HFFc6 (cell line): ENCODE measurements at places on chromosomes 13 and 19. TPM values are rescaled to one million over a fixed set of nuclear protein-coding genes. Genes with fewer than 3 reads are reported as not detected.

DNA sequence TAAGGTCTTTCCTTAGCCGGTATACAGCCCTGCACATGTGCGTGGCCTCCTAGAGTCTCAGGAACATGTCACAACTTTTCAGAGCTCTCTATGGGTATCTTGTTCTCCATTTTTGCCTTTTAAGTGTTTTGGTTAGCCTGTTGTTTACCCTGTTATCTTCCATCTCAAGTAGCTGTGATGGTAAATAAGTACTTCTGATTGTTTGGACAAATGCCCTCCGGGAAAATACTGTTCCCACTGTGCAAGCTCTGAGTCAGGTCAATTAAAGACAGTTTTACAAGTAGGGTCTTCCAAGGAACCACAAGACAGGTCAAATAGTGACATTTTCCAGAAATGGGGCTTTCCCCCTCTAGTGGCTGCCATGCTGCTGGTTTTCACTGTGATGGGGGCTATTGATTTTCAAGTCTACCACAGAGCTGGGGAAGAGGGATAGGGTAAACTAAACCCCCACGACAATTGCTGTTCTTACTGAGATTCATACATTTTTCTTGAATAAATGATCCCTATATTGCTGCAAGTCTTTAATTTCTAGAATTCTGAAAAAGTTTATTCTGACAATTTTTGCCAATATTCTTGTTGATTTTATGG, 109.5 kb downstream of the TM9SF2 start:
- DNase-seq: no peak

DNA sequence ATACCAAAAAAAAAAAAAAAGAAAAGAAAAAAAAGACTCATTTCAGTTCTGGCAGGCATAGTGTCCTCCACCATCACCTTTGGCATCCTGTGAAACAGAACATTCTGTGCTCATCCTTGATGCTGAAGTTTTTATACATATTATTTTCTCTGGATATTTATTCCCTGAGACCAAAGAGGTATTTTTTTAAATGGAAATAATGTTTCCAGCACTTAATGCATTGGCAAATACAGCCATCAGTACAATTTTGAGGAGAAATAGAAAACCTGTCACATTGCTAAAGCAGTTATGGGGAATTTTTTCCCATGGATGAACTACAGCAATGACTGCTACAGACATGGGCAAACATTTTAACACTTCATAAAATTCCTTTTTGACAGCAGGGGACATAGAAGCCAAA, 312.4 kb downstream of the DNAJC15 start:
- DNase-seq: no peak

TYK2 gene
- total RNA-seq: 77.6 to 81.7 TPM (median 79.9 TPM) in 3 replicates

DNA sequence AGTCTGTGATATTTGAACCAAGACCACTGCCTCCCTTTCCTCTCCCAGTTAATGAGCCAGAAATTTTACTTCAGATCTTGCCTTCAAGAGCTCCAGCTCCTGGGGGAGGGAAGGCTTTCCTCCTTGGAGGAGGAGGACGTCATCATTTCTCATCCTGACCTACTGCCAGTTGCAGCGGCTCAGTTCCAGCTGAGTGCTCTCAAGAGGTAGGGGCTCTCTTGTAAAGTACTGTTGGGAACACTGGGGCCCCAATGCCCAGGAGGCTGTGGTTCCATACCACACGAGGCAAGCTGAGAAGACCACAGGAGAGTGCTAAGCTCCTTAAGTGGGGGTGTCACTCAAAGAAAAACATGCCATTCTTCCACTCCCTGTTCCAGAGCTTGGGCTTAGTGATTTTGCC, 36.2 kb downstream of the METTL21C start:
- DNase-seq: no peak

GRCh38 chr13:40096357-40096901, 441.0 kb downstream of the COG6 start:
- DNase-seq: no peak

PPM1N gene
- 0.80 to 1.2 TPM (median 1.0 TPM) in 3 replicates for total RNA-seq

GRCh38 chr19:16384688-16385087, 60.1 kb downstream of the KLF2 start:
- DNase-seq: no peak

GRCh38 chr19:50331221-50331993, 2.2 kb upstream of the KCNC3 start:
- DNase-seq: no peak

- no peak for DNase-seq
Measured at GRCh38 chr19:46906221-46906620, 45.4 kb downstream of the ARHGAP35 start.

- no peak for DNase-seq
Measured at GRCh38 chr19:11453468-11454341, 18.3 kb downstream of the PRKCSH start.

DNA sequence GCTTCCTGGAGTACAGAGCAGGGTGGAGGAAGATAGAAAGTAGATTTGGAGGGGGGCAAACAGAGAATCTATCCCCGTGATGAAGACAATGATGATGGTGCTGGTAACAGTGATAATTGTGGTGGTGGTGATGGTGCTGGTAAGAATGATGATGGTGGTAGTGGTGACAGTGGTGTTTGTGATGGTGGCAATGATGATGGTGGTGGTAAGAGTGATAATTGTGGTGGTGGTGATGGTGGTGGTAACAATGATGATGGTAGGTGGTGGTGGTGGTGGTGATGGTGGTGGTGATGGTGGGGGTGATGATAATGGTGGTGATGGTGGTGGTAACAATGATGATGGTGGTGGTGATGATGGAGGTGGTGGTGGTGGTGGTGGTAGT, 169.8 kb downstream of the TSHZ3 start:
- DNase-seq: no peak

- no peak for DNase-seq
Measured at GRCh38 chr13:78319101-78319627, 284.2 kb downstream of the POU4F1 start.

DNA sequence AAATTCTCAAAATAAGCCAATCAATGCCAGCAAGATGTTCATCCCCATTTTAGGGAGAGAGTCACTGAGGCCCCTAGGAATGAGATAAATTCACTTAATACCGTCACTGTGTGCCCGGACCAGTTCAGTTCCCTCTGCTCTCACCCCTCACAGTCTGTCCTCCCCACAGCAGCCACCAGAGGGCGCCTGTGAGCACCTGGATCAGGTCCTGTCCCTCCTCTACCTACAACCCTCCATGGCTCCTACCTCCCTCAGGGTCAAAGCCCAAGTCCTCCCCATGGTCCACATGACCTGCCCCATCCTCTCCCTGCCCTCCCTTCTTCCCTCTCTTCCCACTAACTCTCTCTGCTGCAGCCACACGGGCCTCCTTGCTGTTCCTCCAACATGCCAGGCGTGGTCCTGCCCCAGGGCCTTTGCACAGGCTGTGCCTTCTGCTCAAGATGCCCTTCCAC, 42.0 kb upstream of the NFIC start:
- no peak for DNase-seq

- DNase-seq: no peak
Measured at GRCh38 chr19:15107061-15108010, at the start of gene SYDE1. Gene SYDE1 (plus strand): TSS chr19:15107401. CDS start chr19:15107434, 33 bp downstream.
